ENCODE measurements at places on chromosomes 1 and 21.

GRCh38 chr1:219875860-219876259 is 52.5 kb downstream of the SLC30A10 start:
- no peak for DNase-seq

DNA sequence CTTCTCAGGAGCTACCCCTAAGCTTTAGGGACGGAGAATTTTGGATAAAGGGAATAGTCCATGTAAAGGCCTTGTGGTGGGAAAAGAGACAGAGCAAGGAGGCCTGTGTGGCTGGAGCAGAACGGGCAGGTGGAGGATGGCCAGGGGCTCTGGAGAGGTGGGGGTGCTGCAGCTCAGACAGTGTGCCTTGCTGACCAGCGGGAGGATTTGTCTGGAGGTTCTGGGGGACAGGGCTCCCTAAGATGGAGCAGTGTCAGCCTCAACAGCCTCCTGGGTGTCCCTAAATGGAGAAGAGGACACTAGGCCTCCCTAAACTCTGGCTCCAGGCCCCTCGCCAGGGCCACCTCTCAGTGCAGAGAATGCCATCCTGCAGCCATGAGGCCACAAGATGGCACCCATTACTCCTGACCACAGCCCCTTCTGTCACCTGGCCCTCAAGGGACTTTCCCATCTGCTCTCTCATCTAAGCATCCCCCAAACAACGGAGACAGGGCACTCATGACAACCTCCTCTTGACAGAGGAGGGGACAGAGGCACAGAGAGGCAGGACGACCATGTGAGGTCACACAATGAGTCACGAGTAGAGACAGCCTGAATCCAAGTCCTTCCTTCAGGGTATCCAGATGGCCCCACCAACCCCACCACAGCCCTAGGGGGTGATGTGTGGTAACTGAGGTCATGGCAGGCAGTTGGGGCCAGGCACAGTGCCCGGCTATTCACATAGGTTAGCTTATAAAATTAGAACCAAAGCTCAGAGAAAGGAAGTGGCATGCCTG is 94.7 kb downstream of the DMRTB1 start:
- no peak for DNase-seq

- no peak for DNase-seq
Observed at GRCh38 chr21:39346671-39347331, 2.1 kb downstream of the HMGN1 start.

DNA sequence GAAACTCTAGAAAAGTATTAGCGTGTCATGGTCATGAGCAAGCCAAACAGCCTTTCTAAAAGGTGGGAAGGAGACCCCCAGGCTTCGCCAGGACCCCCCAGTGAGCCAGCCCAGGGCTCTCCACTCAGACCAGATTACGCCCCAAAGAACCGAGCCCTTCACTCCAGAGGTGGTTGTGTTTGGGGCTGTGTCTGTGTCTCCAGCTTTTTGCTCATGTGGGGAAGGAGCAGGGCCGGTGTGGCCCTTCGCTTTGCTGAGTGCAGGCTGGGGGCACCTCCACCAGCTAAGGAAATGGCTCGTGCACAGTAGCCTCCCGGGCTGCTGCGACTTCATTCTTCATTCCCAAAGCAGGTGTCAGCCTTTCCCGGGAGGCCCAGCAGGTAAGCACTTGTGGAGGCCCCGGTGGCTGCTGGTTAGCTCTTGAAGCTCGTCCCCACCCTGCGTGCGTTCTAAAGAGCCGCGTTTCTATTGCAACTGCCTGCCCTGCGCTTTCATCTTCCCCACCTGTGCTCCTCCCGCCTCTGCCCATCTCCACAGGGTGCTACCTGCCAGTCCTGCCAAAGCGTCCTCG is 531 bp downstream of the TSPEAR start:
- no peak for DNase-seq

DNA sequence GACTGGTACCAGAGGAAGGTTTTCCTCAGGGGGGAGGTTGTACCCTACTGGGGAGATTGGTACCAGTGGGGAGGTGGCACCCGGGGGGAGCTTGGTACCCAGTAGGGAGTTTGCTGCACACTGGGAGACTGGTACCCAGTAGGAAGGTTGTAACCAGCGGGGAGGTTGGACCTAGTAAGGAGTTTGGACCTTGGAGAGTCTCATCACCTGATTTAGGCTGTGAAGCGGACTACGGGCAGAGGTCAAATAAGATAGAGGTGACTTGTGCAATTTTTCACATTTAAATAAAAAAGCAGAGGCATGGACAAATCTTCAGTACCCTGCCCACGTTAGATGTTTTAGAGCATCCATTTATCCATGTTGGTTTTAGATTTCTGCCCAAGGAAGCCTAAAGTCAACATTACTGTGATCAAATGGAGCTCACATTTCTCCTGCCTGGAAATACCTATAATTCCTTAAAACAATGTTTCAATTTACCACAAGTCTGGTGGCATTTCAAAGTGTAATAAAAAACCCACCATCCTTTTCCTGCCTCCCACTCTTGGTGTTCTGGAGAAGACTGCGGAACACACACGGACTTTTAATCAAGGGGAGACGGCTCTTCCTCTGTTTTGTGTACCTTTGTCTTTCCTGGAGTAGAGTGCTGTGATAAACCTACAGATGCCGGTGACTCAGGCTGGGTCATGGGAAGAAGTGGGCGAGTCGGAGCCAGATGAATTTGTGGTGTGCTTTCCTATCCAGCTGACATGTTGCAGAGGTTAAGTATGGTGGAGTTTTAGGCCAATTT is 36.2 kb upstream of the MRPS6 start:
- no peak for DNase-seq

GRCh38 chr1:212470059-212470458 is 37.3 kb downstream of the NENF start:
- no peak for DNase-seq

DNA sequence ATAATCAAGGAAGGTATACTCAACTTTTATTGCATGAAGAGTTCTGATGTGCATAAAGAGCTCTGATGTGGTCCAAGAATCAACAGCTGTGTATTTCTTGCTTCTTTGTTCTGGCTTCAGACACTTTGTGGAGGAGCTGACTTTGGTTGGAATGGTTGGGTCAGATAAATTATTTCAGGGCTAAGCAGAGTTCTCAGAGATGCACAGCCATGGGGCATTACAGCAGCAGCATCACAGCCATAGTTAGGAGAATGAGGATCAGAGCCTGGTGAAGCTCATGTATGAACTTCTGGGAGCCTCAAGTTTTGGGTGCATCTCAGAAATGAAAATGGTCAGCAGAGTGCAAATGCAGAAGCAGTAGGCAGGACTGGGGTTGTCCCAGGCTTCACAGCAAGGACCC is 267.4 kb upstream of the RUNX1 start:
- DNase-seq = no peak

- DNase-seq = no peak
Observed at GRCh38 chr1:216903382-216903740, 180.1 kb upstream of the ESRRG start.

GRCh38 chr1:170617591-170618330 is 46.2 kb upstream of the PRRX1 start:
- no peak for DNase-seq

- no peak for DNase-seq
Observed at GRCh38 chr1:109875874-109876273, 34.8 kb upstream of the CSF1 start.

DNA sequence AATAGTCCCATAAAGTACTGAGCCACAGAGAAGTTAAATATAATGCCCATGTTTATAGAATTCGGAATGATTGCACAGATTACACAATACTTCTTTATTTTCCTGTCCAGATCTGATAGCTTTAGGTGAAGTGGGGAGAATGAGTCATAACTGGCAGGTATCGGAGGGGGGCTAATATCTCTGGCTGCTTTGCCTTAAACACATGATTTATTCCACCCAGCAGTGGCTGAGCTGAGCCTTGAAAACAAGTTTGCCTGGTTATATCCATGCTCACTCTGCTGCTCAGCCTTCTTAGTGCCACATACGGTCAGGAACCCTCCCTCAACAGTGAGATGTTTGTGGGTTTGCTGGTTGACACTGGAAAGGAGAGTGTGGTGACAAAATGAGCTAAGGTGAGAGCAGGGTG is 119.7 kb upstream of the ZNF648 start:
- DNase-seq = no peak

GRCh38 chr21:42347601-42348327 is 3.0 kb downstream of the TFF2 start:
- no peak for DNase-seq

DNA sequence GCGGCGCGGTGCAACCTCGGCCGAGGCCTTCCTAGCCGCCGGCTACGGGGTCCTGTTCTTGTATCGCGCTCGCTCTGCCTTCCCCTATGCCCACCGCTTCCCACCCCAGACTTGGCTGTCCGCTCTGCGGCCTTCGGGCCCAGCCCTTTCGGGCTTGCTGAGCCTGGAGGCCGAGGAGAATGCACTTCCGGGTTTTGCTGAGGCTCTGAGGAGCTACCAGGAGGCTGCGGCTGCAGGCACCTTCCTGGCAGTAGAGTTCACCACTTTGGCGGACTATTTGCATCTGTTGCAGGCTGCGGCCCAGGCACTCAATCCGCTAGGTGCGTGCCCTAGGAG is 379 bp downstream of the PPCS start:
- peak; percentile 53 for DNase-seq

DNA sequence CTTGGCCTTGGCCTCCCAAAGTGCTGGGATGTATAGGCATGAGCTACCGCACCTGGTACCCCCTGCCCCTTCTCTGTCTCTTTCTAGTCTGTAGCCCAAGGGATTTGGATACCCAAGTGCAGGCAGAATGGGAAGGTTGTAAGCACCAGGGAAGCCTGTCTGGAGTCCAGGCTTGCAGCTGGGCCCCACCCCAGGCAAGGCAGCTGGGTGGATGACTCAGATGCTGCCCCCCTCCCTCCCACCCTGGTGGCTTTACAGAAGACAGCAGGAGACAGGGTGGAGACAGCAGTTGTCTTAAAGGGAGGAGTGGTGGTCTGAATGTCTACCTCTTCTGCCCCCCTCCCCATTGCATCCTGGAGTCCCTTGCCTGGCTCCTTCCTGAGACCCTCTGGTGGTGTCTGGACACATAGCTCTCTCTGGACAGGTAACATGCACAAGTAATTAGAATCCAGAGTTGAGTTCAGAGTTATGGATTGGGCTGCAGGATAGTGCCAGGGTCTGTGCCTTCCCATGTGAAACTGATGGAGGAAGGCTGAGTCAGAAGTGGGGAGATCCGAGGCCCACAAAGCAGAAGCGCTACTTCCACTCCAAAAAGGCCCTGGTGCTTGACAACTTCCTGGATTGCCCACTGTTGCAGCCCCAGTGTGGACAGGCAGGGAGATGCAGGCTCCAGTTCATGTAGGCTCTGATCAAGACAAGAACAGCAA is 5.1 kb downstream of the LMNA start:
- DNase-seq = no peak

- DNase-seq = no peak
Observed at GRCh38 chr1:224528900-224529299, 87.2 kb upstream of the CNIH3 start.

DNA sequence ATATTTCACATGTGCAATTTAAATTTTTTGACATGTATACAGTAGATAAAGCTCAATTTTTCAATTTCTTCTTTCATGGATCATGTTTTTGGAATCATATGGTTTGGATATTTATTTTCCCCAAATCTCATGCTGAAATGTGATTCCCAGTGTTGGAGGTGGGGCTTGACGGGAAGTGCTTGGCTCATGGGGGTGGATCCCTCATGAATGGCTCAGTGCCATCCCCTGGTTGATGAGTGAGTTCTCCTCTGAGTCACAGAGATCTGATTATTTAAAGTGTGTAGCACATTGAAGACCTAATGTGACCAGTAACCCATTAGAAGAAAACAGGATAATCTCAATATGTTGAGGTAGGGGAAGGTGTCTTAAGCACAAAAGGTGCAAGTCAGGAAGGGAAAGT is 9.1 kb upstream of the IFI16 start:
- DNase-seq = peak; percentile 45

GRCh38 chr1:45002650-45003645 is 8.2 kb downstream of the HECTD3 start:
- DNase-seq = no peak

GRCh38 chr1:198520524-198521254 is 19.8 kb downstream of the ATP6V1G3 start:
- DNase-seq = no peak

DNA sequence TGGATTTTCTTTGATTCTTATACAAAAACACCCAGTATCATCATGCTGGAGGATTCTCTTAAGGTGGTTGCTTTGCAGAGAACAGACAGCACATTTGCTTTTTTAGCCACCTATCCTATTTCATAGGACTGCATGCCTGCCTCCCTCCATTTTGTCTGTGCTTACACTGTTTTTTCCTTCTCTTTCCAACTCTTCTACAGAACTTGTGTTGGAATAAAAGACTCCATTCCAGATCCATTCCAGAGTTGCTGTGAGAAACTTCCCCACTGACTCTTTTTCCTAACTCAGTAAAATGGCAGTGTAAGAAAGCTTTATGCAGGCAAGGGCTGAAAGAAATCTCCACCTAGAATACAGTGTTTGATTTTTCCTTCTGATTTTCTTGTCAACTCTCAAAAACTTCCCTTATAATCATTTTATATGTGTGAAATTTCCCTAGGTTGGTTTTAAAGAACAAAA is 5.2 kb upstream of the ARID1A start:
- no peak for DNase-seq

GRCh38 chr1:197660389-197660788 is 114.9 kb downstream of the DENND1B start:
- no peak for DNase-seq

DNA sequence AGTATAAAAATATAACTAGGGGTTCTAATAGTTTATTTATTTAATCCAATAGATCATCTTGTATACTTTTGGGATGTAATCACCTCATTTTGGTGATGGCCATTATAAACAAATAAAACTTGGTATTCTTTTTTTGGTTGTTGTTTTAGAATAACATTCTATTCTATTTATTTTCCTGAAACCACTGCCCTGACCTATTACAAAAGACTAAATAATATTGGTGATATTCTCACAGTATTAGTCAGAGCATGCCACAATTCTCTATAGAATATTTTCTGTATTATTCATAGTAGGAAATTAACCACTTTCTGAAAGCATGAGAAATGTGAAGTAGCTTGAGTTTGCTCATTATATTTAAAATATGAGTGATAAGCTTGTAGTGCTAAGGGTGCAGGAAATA is 54.1 kb upstream of the LRRC7 start:
- DNase-seq = no peak

DNA sequence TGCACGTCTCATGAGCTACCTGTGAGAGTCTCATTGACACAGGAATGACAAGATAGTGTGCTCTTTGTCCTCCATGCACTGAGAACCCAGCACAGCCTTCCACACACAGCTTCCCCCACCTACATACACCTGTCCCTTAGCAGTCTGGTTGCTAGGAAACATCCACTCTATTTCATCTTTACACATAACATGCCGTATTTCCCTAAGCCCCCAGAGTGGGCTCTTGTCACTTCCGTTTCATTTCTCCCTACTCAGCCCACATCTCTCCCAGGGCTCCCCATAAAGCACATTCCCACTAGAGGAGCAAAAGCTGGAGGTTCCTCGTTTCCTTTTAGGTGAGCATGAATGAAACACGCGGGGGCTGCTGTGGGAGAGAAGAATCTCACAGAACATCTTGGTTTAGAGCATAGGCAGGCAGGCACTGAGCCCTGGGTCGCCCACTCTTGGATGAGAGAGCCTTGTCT is 137.1 kb downstream of the ETS2 start:
- DNase-seq = no peak

- no peak for DNase-seq
Observed at GRCh38 chr1:232183266-232183800, 446.6 kb downstream of the SIPA1L2 start.
